Mammary microvascular endothelial cell (primary cell): ENCODE measurements at places on chromosomes 11 and 22. TPM values are rescaled to one million over a fixed set of nuclear protein-coding genes. Genes with fewer than 3 reads are reported as not detected.

OR10A3 gene
- total RNA-seq, result not detected in 2 replicates

MUC5AC gene
- total RNA-seq, result not detected in 2 replicates

RPL3 gene
- total RNA-seq, result 1,508 and 1,636 TPM in 2 replicates

SYNGR1 gene
- total RNA-seq, result 0.54 and 0.67 TPM in 2 replicates

NXPE2 gene
- total RNA-seq, result not detected in 2 replicates

CHST1 gene
- total RNA-seq, result 2.9 and 3.9 TPM in 2 replicates

ZBTB16 gene
- total RNA-seq, result 6.9 and 9.3 TPM in 2 replicates

NPTXR gene
- 0.05 and 0.07 TPM in 2 replicates for total RNA-seq

OR51B2 gene
- not detected in 2 replicates for total RNA-seq

YPEL1 gene
- total RNA-seq, result 2.4 and 7.9 TPM in 2 replicates

CCDC73 gene
- total RNA-seq, result not detected in 2 replicates

KIF18A gene
- total RNA-seq, result 11.8 and 12.1 TPM in 2 replicates

FGF4 gene
- not detected in 2 replicates for total RNA-seq

CENATAC gene
- 5.7 and 5.9 TPM in 2 replicates for total RNA-seq

CBX6 gene
- total RNA-seq, result 39.9 and 41.7 TPM in 2 replicates

FGF19 gene
- not detected in 2 replicates for total RNA-seq

OR4A16 gene
- total RNA-seq, result not detected in 2 replicates

OR10A2 gene
- total RNA-seq, result not detected in 2 replicates

UPK3A gene
- not detected in 2 replicates for total RNA-seq

EXPH5 gene
- under 0.01 and 0.15 TPM in 2 replicates for total RNA-seq

CCDC116 gene
- 0.07 and 0.20 TPM in 2 replicates for total RNA-seq
